ENCODE measurements at places on chromosomes 1 and 21.

- DNase-seq, result no peak
These were observed 2.7 kb downstream of the RAB29 start for GRCh38 chr1:205772607-205773032.

DNA sequence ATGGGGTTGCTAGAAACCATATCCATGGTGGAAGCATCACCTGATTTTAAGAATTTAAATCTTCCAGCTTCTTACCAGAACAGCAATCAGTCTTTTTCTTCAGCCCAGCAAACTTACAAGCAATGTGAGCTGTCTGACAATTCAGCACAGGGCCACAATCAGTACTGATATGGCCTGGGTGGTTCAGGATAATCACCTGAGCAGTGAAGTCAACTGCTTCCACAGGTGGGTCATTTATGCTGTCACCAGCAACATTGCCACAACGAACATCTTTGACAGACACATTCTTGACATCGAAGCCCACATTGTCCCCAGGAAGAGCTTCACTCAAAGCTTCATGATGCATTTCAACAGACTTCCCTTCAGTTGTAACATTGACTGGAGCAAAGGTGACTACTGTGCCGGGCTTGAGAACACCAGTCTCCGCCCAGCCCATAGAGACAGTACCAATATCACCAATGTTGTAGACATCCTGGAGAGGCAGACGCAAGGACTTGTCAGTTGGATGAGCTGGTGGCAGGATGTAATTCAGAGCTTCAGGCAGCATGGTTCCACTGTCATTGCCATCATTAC is 74.8 kb downstream of the SERINC2 start:
- DNase-seq, result no peak

- DNase-seq, result no peak
These were observed 6.5 kb downstream of the CD34 start for GRCh38 chr1:207904391-207904790.

GRCh38 chr1:229300099-229300757 is 29.3 kb downstream of the RAB4A start:
- no peak for DNase-seq

- no peak for DNase-seq
These were observed 852 bp downstream of the RGS7 start for GRCh38 chr1:241356187-241356518.

DNA sequence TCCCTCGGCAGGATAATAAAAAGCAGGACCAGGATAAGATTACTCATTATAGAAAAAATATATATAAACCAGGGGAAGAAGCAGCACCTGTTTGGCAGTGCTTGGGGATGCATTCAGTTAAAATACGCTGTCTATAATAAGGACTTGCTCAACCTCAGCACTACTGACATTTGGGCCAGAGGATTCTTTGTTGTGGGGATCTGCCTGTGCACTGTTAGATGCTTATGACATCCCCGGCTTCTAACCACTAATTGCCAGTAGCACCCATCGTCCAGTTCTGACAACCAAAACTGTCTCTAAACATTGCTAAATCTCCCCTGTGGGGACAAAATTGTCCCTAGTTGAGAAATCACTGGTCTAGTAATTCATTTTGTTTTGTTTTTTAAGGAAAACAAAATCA is 242.1 kb downstream of the SLC45A1 start:
- DNase-seq, result no peak

DNA sequence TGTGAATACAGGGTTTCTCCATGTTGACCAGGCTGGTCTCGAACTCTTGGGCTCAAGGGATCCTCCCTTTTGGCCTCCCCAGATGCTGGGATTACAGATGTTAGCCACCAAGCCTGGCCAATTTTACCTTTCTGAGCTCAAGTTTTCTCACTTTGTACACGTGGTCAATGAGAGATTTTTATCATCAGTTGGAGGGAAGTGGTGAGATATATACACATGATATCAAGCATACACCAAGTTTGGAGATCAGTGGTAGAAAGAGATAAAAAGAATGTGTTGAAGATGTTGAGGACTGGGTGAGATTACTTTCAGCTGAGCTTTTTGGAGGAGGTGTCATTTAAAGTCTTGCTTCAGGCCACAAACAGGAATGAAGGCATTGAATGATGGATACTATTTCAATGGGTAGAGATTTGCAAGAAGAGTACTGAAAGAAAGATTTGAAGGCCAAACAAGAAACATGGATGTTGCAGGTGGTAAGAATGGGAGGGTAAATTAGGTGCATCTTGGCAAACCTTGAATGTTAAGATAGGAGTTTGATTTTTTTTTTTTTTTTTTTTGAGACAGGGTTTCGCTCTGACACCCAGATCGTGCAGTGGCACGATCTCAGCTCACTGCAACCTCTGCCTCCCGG is 3.0 kb upstream of the SESN2 start:
- DNase-seq, result no peak

GRCh38 chr1:202411422-202411821 is 62.9 kb downstream of the PPP1R12B start:
- no peak for DNase-seq

DNA sequence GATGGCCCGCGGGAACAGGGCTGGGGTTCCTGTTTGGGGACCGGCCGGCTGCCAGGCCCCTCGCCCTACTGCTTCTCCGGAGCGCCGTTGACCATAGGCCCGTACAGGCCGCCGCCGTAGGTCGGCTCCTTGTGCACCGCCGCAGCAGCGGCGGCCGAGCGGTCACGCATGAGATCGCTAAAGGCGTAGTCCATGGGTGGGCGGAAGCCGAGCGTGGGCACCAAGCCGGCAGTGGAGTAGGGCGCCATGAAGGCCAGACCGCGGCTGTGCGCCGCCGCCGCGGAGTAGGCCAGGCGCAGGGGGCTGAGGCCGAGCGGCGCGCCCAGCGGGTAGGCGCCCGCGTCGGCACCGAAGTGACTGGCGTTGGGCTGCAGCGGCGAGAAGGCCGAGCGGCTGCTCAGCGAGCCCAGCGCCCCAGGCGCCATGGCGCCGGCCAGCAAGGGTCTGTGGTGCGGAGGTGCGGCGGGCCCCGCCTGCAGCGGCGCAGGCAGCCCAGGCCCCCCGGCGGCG is 4.6 kb downstream of the DMRTA2 start:
- DNase-seq, result no peak

GRCh38 chr1:11044849-11045427 is 2.1 kb downstream of the MASP2 start:
- DNase-seq, result no peak

DNA sequence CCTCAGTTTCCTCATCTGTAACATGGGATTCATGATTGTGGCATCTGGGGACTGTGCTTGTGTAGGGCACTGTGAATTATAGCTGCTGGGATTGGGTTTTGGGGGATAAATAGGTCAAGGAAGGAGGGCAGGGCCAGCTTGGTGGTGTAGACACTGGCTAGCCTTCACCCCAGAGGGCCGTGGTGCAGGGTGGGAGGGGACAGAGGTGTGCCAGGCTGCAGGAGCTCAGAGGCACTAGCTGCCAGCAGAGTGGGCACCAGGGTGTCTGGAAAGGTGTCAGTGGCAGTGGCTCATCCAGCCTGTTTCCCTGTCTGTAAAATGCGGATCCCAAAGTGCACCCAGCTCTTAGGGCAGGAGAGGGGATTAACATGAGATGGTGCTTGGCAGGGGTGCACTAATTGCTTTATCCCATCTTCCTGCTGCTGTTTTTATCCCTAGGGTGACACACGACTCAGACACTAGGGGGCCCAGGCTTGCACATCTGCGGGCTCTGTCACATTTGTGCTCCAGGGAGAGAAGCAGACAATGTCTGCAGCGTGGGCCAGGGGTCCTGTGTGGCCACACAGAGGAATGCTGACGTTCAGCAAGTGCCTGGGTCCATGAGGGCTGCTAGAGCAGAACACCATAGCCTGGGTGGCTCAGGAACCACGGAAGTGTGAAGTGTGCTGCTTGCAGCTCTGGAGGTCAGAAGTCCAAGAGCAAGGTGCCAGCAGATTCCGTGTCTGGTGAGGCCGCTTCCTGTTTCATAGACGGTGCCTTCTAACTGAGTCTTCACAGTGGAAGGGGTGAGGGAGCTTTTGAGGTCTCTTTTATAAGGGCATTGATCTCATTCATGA is 19.3 kb downstream of the OBSCN start:
- no peak for DNase-seq

- DNase-seq, result no peak
These were observed 8.0 kb downstream of the LMO4 start for GRCh38 chr1:87336623-87337067.

- DNase-seq, result no peak
These were observed 13.8 kb downstream of the MIER1 start for GRCh38 chr1:66938613-66939012.

DNA sequence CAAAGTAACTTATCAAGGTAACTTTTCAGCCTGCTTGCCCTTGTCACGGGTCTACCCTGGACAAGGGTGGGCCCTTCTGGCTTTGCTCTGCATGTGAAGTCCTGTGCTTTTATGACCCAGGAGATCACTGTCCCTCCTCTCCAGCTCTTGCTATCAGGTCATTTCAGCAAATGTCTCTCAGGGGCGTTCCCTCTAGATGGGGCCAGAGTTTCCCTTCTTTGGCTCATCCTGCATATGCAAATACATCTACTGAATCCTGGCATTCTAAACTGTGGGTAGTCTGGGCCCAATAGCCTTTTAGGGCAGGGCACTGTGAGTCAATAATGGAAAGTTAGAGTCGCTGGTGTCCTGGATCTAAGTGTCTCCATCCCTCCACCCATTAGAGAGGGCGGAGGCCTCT is 366.9 kb upstream of the USP24 start:
- DNase-seq, result no peak

- no peak for DNase-seq
These were observed 184.4 kb downstream of the PTGER3 start for GRCh38 chr1:70863239-70863638.

GRCh38 chr1:185014941-185015340 is 30.4 kb upstream of the RNF2 start:
- no peak for DNase-seq

- no peak for DNase-seq
These were observed 252.1 kb downstream of the FOXD2 start for GRCh38 chr1:47689894-47690293.

- no peak for DNase-seq
These were observed 16.1 kb downstream of the WLS start for GRCh38 chr1:68216089-68216772.

- DNase-seq, result no peak
These were observed 448.6 kb downstream of the CAMTA1 start for GRCh38 chr1:7233646-7234470.

DNA sequence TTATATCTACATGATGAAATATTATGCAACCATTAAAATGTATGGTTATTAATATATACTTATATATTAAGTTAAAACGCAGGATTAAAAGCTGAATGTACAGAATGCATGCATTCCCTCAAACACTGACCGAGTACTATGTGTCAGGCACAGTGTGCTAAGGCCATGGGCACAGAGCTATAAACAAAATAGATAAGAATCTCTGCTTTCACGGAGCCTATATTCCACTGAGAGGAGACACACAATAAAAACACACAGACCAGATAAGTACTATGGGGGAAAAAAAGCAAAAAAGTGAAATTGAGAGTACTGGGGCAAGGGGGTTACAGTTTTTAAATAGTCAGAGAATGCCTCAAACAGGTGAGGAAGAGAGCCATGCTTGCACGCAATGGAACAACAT is 62.7 kb downstream of the GPATCH2 start:
- DNase-seq, result no peak

DNA sequence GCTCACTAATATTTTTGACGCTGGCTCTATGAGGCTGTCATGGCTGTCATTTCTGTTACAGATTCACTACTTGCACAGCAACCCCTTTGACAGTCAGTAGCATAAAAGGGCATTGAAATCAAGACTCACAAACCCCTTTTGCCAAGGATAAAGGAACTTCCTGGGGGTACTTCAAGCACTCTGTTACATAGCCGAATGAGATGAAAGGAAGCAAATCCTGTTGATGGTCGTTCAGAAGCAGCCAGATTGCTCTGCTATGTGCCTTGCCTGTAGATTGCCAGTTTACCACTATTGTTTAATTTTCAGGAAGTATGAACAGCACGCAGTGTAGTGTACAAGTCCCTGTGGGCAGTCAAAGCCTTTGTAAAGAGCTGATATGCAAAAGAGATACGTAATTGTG is 296.2 kb downstream of the LRRIQ3 start:
- DNase-seq, result no peak

DNA sequence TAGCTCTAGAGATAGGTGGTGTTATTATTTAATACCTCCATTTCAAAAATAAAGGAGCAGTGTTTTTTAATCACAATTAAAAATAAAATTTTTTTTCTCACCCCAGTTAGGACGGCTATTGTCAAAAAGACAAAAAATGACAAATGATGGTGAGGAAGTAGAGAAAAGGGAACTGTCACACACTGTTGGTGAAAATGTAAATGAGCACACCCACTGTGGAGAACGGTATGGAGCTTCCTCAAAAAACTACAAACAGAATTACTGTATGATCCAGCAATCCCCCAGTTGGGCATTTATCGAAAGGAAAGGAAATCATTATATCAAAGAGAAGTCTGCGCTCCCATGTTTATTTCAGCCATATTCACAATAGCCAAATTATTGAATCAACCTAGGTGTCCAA is 148.7 kb upstream of the NR5A2 start:
- no peak for DNase-seq

GRCh38 chr1:201016943-201017827 is 6.3 kb downstream of the KIF21B start:
- no peak for DNase-seq

GRCh38 chr21:44455524-44456213 is 359 bp downstream of the LRRC3 start:
- DNase-seq, result no peak

DNA sequence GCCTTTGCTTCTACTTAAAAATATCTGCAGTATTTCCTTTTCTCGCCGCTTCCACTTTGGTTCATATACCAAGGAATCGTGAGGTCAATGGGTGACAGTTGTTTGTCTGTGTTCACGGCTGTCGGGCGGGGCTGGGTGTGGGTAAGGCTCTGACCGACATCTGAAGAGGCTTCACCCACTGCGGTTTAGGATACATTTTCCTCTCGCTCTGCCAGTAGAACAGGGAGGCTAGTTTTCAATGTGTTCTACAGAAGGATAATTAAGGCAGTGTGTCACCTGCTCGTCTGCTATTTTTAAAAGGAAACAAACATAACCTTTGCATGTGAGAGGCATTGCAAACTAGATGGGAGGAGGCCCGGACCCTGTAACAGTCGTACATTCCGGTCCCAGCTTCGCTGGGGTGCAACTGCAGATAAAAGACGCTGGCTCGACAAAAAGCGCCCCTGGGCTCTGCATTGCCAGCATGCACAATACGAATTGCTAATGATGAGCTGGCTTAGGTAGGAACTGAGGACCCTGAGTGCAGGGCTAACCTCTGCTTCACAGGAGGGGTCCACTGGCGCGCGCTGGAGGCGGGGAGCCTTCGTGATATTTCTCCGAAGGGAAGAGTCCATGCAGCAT is 8.5 kb upstream of the ERG start:
- no peak for DNase-seq

GRCh38 chr1:42004860-42005259 is 86.1 kb upstream of the HIVEP3 start:
- DNase-seq, result no peak
